Stimulated activated CD8-positive, alpha-beta memory T cell treated with anti-CD3 and anti-CD28 coated beads, Interleukin-4, amount 100 ng/mL, for 1 hour (primary cell): ENCODE measurements at places on chromosomes 5 and 9.

GRCh38 chr5:143010351-143010750 lies 240.2 kb downstream of the ARHGAP26 start:
- DNase-seq: no peak

GRCh38 chr5:51388488-51389287 lies 5.4 kb downstream of the ISL1 start:
- DNase-seq: no peak

DNA sequence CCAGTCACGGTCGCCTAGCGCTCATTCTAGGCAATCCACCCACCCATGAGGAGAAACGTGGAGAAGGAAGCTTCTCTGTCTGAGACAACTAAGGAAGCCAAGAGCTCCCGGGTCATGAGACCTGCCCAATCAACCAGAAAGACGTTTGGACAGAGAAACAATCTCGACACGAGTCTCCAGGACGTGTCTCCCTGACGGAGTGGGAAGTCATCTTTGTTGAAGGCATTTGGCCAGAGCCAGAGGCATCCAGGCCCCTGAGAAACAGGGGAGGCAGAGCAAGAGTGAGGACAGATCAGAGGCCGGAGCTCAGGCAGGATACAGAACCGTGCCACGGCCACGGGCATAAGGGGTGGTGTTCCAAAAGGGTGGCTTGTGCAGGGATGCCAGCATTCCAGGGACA lies 479.0 kb downstream of the SPATA31A7 start:
- DNase-seq: no peak

DNA sequence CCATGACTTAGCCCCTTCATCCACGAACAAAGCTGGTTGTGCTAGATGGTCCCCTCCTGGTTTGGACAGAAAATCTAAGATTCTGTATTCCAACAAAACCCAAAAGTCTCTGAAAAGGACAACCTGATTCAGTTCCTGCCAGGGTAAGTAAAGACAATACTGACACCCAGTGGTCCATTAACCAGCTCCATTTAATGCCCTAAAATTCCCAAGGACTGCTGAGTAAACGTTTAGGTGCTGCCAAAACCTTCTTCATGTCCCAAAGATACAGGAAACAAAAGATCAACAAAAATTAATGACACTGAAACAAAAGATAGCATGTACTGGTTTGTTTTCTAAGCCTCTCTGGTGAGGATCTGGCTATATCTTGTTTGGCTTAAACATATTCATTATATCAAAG lies 25.3 kb upstream of the PPP1R2B start:
- DNase-seq: no peak

DNA sequence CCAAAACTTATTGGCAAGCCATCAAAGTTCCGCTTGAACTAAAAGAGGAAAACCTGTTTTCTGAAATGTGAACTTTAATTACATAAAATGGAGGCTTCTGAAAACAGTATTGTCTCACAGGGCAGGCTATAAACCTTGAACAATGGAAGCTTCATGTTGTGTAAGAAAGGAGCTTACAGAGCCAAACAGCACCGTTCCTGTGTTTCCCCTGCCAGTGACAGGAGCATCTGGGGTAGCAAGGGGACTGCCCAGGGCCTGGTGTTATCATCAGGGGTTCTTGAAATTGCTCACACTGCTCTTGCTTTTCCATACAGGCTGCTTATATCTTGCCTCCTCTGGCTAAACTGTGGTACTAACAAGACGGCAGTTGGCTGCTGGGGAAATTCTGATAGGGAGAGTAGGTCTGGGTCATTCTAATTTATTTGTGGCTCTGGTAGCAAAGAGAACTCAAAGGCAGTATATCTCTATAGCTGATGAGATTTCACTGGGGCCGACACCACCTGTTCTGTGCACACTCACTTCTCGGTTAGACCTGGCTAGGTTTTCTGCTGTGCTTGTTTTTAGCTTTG lies 40.4 kb downstream of the BASP1 start:
- DNase-seq: no peak

DNA sequence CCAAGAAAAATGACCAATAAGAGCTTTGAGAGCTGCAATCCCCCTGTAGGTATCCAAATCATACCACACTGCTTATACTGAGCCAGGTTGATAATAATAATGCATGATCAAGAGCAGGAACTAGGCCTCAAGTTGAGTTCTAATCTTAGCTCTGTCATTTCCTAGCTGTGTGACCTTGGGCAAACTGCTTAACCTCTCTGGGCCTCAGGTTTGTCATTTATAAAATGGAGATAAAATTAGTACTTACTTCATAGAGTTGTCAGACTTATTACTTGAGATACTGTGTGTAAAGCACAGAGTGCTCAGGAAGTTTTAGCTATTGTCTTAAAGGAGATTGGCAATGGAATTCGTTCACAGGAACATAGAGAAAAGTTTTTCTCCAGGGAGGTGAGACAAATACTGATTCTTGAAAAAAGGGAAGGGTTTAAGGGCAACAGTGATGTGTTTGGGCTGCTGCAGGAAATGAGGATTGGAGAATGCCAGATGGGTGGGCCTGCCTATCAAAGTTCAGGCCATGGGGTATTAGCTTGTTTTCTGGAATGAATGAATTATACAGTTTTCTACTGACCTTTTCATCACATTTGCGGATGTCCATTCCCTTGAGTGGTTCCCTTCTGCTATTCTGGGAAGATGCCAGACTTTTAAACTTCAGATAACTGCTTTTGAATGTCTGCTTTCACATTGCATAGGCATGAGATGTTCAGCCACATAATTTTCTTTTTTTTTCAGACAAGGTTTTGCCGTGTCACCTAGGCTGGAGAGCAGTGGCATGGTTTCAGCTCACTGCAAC lies 10.2 kb upstream of the ATP6V0E1 start:
- no peak for DNase-seq
